Ascending aorta (tissue), 2 donors: ENCODE measurements at places on chromosomes 13 and 19. TPM values are rescaled to one million over a fixed set of nuclear protein-coding genes. Genes with fewer than 3 reads are reported as not detected.

SUPT5H gene
- 142 TPM for total RNA-seq

DNA sequence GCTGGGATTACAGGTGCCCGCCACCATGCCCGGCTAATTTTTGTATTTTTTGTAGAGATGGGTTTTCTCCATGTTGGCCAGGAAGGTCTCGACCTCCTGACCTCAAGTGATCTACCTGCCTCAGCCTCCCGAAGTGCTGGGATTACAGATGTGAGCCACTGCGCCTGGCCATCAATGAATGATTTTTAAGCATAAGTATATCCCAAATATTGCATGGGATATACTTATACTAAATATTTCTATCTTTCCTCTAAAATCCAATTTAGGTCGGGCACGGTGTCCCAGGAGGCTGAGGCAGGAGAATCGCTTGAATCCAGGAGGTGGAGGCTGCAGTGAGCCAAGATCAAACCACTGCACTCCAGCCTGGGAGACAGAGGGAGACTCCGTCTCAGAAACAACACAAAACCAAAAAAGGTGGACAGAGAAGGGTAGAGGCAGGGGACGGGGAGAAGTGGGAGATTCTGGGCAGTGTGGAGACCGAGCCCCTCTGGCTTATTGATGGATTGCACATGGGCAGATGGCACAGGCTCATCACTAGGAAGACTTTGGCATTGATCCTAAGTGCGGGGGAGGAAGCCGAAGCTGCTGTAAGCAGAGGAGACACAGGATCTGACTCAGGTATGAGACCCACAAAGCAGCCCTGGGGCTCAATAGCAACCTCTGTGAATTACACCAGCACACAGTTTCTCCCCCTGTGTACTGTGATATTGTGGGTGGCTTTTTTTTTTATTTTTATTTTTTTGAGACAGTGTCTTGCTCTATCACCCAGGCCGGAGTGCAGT, 13.5 kb downstream of the ARRDC5 start:
- H3K4me3 ChIP-seq = no peak overlapping the region
- no peak overlapping the region for H3K27ac ChIP-seq
- H3K36me3 ChIP-seq = no peaks in the 10 kb centered on the region
- no peaks in the 10 kb centered on the region for H3K4me1 ChIP-seq
- H3K27me3 ChIP-seq = no peaks in the 10 kb centered on the region

- no peaks in the 10 kb centered on the region for H3K36me3 ChIP-seq
- H3K27me3 ChIP-seq = no peaks in the 10 kb centered on the region
- DNase-seq = no peak
- H3K27ac ChIP-seq = peak overlapping the region; percentile 92
These were observed 1.0 kb upstream of the PGLS start for GRCh38 chr19:17510220-17510993.

NLRP9 gene
- total RNA-seq = not detected

- no peaks in the 10 kb centered on the region for H3K36me3 ChIP-seq
- H3K4me3 ChIP-seq = peak overlapping the region; percentile 63
- H3K27ac ChIP-seq = peak overlapping the region; percentile 87
- DNase-seq = peak; percentile 26
These were observed 142.0 kb downstream of the ZNF737 start for GRCh38 chr19:20423381-20424197.

TGFBR3L gene
- 7.1 TPM for total RNA-seq

ZNF570 gene
- total RNA-seq = 2.3 TPM

- H3K27me3 ChIP-seq = no peaks in the 10 kb centered on the region
- peaks cover 11% of the 10 kb centered on the region for H3K36me3 ChIP-seq
- peak overlapping the region; percentile 94 for H3K4me3 ChIP-seq
- no peak for DNase-seq
- peak overlapping the region; percentile 90 for H3K27ac ChIP-seq
These were observed 669 bp downstream of the GADD45B start for GRCh38 chr19:2476451-2477140.

ZNF345 gene
- 8.0 TPM for total RNA-seq

GRCh38 chr13:19567820-19568534, 6.6 kb upstream of the TPTE2 start:
- no peak overlapping the region for H3K27ac ChIP-seq
- H3K27me3 ChIP-seq = no peaks in the 10 kb centered on the region
- H3K4me3 ChIP-seq = no peak overlapping the region

GRCh38 chr13:83470133-83470797, 412.0 kb downstream of the SLITRK1 start:
- no peaks in the 10 kb centered on the region for H3K4me1 ChIP-seq
- no peaks in the 10 kb centered on the region for H3K36me3 ChIP-seq
- H3K4me3 ChIP-seq = no peak overlapping the region
- H3K27me3 ChIP-seq = no peaks in the 10 kb centered on the region
- no peak for DNase-seq

DNA sequence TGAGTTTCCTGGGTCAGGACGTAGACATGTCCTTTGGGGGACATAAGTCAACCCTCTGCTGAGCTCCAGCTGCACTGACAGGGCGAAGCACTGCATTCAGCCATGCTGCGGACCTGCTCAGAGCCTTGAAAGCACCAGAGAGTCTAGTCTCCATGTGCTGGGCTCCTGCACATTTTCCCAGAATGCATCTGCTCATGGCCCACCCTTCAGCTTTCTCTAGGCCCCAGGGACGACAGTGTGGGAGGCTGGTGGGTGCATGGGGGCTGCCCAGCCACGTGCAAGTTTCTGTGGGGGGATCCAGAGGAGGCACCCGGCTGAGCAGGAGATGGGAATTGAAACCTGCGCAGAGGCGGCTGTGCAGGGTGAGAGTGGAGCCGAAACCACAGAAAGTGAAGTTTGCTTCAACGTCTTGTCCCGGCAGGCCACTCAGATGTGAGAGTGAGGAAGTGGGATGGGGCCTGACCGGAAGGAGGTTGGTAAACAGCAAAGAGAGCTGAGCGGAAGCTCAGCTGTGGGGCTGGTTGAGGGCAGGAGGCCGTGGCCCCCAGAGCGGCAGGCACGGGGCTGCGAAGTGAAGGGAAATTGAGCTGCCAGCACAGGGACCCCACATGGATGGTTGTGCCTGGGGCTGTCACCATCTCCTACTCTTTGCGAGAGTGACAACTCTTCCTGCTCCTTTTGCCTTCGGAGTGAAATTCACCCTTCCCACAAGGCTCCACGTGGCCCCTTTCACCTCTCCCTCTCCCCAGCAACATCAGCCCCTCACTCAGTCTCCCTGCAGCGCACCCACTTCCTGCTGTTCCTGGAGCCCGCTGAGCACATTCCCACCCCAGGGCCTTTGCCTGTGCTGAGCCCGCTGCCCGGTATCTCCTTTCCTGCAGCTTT, 11.8 kb downstream of the PGLS start:
- H3K27ac ChIP-seq = peak overlapping the region; percentile 2
- H3K4me3 ChIP-seq = no peak overlapping the region
- DNase-seq = no peak
- H3K27me3 ChIP-seq = no peaks in the 10 kb centered on the region

DNA sequence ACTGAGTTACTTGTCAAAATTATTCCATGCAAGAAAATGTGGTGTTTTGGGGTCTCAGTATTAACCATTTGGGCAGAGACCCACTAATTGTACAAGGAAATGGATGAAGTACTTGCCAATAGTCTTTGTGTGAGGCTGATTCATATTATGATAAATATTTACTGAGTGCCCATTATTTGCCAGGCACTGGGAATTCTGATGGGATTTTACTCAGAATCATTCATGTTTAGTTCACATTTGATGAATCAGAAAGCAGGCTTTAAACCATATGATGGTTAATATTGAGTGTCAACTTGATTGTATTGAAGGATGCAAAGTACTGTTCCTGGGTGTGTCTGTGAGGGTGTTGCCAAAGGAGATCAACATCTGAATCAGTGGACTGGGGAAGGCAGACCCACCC, 66.2 kb upstream of the SOX21 start:
- H3K27ac ChIP-seq = no peak overlapping the region
- no peak for DNase-seq
- H3K27me3 ChIP-seq = no peaks in the 10 kb centered on the region

ZNF730 gene
- total RNA-seq = not detected

DNA sequence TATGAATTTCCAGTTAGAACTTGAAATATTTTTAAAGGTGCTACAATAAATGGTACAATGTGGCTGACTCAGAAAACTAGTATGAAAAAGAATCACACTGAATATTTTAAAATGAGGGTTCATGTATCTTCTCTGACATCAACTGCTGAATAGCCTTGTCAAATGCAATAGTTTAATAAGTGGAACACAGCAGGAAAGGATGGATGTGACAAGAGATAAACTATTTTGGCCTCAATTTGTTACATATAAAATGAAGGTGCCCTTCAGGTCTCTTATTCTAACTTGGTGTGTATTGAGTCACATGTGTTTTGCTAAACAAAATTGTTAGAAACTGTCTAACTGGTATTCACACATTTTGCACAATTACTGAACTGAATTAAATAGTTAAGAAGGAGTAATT, 1018.4 kb upstream of the PCDH20 start:
- DNase-seq = no peak
- H3K27ac ChIP-seq = no peak overlapping the region
- H3K4me1 ChIP-seq = no peaks in the 10 kb centered on the region
- no peaks in the 10 kb centered on the region for H3K27me3 ChIP-seq
- no peak overlapping the region for H3K4me3 ChIP-seq
- no peaks in the 10 kb centered on the region for H3K36me3 ChIP-seq

GRCh38 chr13:32811297-32811800, 204.9 kb upstream of the KL start:
- H3K4me3 ChIP-seq = no peak overlapping the region
- no peak for DNase-seq
- H3K36me3 ChIP-seq = no peaks in the 10 kb centered on the region
- H3K27ac ChIP-seq = no peak overlapping the region

DNA sequence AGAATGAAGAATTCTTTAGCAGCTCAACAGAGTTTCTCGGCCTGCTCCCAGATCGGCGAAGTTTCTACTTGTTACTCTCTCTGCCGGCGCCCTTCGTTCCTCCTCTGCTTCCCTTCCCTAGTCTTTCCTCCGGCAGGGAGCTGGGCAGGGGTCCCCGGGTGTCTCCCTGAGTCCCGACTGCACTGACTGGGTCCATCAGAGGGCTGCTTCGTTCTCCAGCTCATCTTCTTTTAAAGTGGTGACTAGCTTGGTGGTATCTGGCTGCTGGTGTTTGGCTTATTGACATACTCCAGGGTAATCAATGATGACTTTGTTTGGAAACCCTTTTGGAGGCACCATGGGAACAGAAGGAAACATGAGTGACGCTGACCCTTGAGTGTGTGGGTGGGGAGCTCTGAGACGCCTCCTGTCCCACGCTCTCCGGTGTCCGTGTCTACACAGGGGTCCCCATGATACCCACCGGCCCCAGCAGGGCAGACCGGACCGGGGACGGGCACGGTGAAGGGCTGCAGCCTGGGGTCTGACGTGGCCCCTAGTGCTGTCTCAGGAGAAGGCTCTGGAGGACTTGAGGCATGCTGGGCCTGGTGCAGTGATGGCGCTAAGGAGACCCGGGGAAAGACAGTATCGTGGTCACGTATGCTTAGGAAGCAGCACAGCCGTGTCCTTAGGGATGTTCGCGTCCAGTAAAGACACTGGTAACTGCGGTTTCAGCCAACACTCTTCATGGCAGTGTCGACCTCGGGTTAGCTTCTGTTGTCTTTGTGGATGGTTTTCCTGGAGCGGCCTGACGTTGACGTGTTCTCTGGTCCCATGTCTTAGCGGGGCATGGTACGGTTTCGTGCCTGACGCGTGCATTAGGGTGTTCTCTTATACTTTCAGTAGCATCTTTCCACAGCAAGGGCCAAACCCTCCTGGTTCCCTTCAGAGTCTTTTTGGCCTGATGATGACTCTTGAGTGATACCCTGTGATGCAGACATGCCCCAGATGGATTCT, 23.8 kb downstream of the NAXD start:
- no peaks in the 10 kb centered on the region for H3K27me3 ChIP-seq
- H3K4me1 ChIP-seq = no peaks in the 10 kb centered on the region
- H3K4me3 ChIP-seq = no peak overlapping the region
- no peak overlapping the region for H3K27ac ChIP-seq

DNA sequence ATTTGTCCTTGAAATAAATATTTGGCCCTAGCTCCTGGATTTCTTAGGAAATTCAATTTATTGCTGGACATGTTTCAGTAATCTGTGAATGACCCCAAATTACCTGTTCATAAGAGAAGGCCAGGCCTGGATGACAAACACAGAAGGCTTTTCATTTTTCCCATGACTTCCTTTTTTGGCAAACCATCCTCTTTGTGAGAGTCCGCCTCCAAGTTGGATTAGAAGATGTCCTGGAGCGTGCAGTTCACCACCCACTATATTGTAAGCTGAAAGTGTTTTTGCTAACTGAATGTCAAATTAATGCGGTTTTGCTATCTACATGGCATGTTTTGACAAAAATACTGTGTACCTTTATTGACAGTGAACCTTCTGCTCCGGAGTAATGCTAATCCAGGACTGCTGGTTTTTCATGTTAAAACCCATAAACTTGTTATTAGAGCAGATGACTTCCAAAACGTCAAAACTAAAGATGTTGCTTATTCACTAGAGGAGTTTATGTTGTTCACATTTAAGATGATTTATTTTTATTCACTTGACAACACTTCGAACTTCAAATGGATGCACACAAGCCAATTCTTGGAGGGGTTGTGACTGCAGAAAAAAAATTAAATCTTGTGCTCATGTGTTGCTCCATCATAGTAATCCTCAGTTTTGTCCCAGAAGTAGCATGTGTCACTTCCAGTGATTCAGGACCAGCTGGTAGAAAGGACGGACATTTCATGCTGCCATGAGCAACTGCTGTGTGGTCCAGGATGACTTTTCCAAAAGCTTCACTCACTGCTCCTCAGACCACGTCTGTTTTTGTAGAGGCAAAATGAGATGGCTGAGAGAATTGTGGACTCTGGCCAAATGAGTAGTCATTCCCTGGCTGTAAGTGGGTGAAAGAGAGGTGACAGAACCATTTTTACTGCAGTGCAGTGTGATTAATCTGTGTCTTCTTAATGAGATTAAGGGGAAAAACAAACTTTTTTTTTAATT, 71.0 kb downstream of the ITGBL1 start:
- DNase-seq = peak; percentile 40
- H3K36me3 ChIP-seq = no peaks in the 10 kb centered on the region
- no peak overlapping the region for H3K4me3 ChIP-seq
- H3K27me3 ChIP-seq = no peaks in the 10 kb centered on the region
- peak overlapping the region; percentile 46 for H3K27ac ChIP-seq

- peaks cover 35% of the 10 kb centered on the region for H3K36me3 ChIP-seq
- no peak for DNase-seq
- no peak overlapping the region for H3K27ac ChIP-seq
- no peaks in the 10 kb centered on the region for H3K27me3 ChIP-seq
- H3K4me1 ChIP-seq = no peaks in the 10 kb centered on the region
These were observed 129.2 kb downstream of the PAN3 start for GRCh38 chr13:28267497-28267896.

OSCAR gene
- total RNA-seq = 13.6 TPM

DNA sequence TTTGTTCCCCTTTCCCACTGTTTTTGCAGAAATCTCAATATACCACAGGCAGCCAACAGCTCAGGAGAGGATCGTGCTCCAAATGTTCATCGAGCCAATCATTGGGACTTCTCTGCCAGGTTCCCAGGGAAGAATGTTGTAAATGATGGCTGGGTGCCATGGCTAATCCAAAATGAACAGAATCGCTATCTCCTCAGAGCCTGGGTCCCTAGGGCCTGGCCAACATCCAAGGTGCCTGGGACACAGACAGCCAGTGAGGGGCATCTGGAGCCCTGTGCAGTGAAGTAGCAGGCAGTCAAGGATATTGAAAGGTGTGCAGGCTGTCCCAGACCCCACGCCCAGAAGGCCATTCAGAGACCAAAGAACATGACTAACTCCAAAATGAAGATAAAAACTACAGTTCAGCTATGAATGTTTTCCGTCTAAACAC, 37.8 kb downstream of the BRD4 start:
- H3K4me3 ChIP-seq = peak overlapping the region; percentile 9
- H3K4me1 ChIP-seq = peaks cover 90% of the 10 kb centered on the region
- no peaks in the 10 kb centered on the region for H3K36me3 ChIP-seq
- no peaks in the 10 kb centered on the region for H3K27me3 ChIP-seq
- peak overlapping the region; percentile 51 for H3K27ac ChIP-seq

CLDND2 gene
- not detected for total RNA-seq

ZFR2 gene
- total RNA-seq = not detected

ZNF729 gene
- not detected for total RNA-seq
